ENCODE measurements at places on chromosomes 1 and 21.

GRCh38 chr1:46412893-46413595, 18.9 kb downstream of the FAAH start:
- no peak for DNase-seq

GRCh38 chr1:63294803-63295594, 27.4 kb upstream of the FOXD3 start:
- DNase-seq = no peak

GRCh38 chr1:200925831-200926230, 31.1 kb downstream of the INAVA start:
- no peak for DNase-seq

- no peak for DNase-seq
Measured at GRCh38 chr1:17822741-17823426, 67.8 kb downstream of the ACTL8 start.

DNA sequence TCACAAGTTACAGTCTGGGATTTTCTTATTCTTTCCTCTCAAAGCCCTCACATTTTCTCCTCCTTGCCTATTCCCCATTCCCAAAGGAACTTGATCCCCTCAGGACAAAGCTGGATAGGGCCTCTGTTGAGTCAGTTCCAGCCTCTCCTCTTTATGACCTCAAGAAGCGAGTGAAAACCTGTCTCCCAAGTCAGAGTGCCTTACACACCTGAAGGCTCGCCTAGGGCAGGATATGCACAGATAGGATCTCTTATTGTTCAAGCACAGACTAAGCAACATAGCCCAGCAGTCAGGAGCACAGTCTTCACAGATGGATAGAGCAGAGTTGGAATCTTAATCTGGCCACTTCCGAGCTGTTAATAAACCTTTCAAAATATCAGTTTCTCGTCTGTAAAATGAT, 60.8 kb upstream of the PRRC2C start:
- no peak for DNase-seq

GRCh38 chr1:193355626-193356025, 169.2 kb upstream of the B3GALT2 start:
- DNase-seq = no peak

GRCh38 chr1:179955287-179955680, 674 bp downstream of the CEP350 start:
- DNase-seq = peak; percentile 53

DNA sequence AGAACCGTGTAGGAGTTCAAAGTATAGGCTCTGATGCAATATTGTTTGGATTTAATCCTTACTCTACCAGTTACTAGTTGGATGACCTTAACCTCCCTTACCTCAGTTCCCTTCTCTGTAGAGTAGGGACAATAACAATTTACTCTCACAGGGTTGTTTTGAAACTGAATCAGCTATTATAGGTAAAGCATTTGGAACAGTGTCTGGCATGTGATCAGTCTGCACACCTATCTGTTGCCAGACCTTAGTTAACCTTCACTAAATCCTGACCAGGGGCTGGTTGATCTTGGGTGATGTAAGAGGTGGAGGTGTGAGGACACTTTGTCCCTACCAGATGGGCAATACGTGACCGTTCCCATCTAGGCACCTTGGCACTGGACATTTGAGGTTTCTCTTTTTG, 106.9 kb downstream of the DDX20 start:
- DNase-seq = no peak

DNA sequence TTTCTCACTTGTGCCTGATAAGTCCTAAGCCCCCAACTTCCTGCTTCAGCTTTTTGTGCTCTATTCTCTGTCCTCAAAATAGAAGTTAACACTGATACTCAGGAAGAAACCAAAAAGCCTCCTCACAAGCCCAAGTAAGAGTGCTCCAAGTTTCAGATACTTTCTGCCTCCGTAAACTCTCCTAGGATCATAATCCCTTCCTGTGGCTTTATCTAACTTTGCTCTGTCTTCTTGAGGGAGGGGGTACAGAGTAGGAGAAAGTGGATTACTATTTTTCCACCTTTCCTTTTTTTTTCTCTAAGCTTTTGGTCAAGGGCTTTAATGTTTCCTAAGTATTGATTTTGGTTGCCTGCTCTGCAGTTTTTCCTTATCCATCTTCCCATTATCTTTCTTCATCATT, 54.6 kb downstream of the DPH5 start:
- DNase-seq = no peak

DNA sequence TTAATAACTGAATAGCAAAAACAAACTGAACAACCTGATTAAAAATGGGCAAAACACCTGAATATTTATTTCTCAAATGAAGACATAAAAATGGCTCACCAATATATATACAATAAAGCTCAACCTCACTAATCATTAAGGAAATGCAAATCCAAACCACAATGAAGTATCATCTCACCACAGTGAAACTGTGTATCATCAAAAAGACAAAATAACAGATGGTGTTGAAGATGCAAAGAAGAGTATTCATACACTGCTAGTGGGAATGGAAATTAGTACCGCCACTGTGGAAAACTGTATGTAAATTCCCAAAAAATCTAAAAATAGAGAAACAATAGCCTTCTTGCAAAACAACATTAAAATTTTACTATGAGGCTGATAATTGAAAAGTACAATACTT, 1660.1 kb upstream of the B3GALT2 start:
- DNase-seq = no peak

DNA sequence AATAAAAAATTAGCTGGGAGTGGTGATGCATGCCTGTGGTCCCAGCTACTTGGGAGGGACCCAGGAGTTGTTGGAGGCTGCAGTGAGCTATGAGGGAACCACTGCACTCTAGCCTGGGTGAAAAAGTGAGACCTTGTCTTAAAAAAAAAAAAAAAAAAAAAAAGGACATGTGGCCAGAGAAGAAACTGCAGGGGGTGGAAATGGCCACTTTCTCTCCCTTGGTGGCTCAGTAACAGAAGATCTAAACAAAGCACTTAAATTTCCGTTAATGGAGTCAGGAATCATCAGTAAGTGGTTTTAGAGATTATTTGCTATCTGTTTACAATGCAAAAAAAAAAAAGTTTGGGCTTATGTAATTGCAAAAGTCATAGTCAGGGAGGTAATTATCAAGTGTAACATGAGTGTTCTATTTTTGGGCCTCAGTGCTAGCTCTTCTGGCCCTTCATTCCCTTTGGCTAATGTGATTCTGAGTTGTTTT, 19.3 kb upstream of the OPRD1 start:
- no peak for DNase-seq

GRCh38 chr1:232992227-232992626, 41.8 kb downstream of the NTPCR start:
- DNase-seq = no peak

GRCh38 chr1:30450818-30451233, 272.6 kb downstream of the MATN1 start:
- no peak for DNase-seq

GRCh38 chr1:38062361-38063288, 16.0 kb upstream of the POU3F1 start:
- no peak for DNase-seq

DNA sequence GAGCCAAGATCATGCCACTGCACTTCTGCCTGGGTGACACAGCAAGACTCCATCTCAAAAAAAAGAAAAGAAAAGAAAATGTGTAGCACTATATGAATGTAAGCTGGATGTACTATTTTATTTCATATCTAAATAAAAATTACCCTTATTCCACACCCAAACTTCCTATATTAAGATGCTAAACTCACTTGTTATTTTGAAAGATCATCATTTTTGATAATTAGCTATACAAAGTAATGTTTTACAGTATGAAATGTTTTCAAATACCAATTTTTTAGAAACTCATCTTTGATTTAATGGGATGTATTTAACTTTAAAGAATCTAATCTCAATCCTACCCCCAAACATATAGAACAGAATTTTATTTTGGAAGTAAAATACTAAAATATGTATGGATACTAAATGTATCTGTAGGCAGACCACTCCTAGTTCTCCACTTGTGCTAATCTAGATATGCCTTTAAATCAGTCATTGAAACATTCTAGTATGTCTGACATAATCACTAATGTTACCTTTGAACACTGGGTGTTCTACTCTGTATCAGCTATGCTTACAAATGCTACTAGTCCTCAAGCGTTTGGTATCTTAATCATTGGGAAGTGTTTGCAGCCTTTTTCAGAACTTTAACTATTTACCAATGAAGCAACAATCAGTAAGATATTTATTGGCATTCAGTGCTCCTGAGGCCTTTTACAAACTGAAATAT, 12.9 kb downstream of the MIER1 start:
- DNase-seq = no peak

- peak; percentile 47 for DNase-seq
Measured at GRCh38 chr1:61568460-61569302, 156.3 kb downstream of the TM2D1 start.

GRCh38 chr1:8340448-8340847, 22.5 kb downstream of the SLC45A1 start:
- DNase-seq = no peak

- no peak for DNase-seq
Measured at GRCh38 chr21:35711661-35712060, 348.7 kb downstream of the SETD4 start.

- no peak for DNase-seq
Measured at GRCh38 chr1:119868176-119868575, 28.1 kb downstream of the ADAM30 start.

DNA sequence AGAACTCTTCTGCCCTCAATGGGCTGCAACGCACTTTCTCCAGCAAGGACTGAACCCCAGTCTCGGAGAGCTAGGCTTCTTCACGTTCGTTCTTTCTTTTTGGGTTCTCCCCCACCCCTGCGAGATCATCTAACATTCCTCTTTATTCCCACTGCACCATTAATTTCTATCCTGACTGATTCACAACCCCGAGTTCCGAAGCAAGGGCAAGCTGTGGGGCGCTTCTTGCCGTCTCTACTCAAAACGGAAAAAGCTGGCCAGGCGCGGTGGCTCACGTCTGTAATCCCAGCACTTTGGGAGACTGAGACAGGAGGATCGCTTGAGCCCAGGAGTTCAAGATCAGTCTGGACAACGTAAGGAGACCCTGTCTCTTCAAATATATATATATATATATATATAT, 37.4 kb upstream of the BTG2 start:
- no peak for DNase-seq

DNA sequence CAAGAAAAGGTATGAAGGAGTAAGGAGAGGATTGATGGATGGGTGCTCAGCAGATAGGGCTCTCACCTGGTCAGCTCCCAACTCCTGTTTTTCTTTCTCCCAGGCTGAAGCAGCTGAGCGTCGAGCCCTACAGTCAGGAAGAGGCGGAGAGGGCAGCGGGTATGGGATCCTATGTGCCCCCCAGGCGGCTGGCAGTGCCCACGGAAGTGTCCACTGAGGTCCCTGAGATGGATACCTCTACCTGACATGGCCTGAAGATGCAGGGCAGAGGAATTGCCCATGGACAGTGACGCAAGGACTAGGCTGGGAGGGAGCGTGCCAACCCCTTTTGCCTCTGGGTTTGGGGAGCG, 739 bp downstream of the ZNF593 start:
- no peak for DNase-seq

DNA sequence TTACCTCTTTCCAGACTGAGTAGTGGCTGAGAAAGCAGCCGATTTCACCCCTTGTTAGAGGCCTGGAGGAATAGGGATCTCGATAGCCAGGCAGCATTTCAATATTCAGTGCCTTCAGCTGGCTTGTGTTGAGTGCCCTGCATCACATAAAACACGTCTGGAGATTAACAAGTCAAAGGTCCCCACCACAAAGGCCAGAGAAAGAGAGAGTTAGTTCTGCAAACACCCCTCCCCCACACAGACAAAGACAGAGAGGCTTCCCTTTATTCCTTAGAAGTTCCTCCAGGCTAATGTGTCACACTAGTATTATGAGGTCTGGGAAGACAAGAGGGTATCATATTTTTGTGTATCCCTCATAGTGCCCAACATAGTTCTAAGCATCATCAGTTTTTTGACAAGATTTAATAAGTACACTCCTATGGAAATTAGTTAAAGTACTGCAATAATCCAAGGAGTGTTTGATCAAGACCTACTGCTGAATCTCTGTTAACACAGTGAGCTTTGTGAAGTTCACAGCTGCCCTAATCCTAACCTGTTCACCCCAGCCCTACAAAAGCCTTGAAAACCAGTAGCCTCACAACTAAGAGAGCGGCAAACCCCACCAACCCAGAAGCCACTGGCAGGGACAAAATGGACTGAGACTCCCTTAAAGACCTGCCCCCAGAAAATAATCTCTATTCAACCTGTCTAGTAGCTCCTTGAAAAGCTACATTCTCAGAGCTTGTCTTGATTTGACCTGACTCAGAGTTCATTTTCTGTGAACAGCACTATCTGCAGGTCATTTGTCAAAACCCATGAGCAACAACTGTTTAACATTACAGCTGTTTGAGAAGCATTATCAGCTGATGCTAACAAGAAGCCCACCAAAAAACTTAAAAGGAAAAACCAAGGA, 91.9 kb downstream of the COLGALT2 start:
- no peak for DNase-seq

DNA sequence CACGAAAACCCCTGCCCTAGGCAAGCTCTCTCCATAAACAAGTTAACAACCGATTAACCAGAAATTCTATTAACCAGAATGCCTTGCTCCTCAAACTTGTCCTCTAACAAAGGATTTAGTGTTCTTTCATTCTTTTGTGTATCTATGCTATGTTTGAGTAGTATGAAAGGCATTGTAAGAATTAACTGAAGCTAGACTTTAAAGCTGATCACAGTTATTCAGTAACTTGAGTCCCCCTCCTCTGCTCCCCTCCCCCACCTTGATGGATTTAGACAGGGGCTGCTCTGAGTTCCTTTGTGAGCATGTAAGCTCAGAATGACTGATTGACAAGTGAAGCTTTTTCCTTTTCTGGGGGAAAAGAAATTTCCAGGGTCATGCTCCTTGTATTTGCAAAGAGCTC, 257.6 kb downstream of the TTLL7 start:
- no peak for DNase-seq

- DNase-seq = peak; percentile 87
Measured at GRCh38 chr1:220922951-220923350, 43.7 kb downstream of the HLX start.

GRCh38 chr1:185853739-185854138, 119.5 kb downstream of the HMCN1 start:
- no peak for DNase-seq

DNA sequence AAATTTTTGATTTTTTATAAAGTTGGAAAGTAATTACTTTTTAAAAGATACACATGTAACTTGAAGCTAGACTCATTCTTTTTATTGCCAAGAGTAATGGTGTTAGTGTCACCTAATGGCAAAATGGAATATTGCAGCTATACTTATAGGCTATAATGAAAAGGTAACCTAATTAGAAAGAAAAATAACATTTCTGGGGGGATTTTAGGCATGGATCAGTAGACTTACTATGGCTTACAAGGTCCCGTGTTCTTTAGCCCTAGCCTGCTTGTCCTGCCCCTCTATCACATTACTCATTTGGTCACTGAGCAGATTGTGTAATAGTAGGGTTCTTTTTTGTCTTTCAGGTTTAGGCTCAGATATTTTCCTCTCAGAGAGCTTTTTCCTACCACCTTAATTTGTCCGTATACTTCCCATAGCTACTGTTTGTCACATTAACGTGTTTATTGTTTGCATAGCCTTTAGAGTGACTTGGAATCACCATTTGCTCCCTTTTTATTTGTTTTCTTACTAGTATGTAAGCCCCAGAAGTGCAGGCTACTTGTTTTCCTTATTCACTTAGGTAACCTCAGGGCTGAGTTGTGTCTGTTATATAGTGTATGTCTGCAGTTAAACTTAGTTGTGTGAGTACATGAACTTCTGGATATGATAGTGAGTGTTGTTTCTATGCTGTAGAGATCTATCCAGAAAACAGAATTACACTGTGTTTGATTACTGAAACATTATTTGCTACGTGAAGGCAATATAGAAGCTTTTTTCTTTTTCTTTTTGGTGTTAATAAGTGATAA, 58.7 kb downstream of the RABGAP1L start:
- DNase-seq = no peak

GRCh38 chr21:37208056-37208721, 58.9 kb downstream of the VPS26C start:
- peak; percentile 64 for DNase-seq

GRCh38 chr21:26116456-26117011, 54.0 kb downstream of the APP start:
- DNase-seq = no peak

Measured in WERI-Rb-1 (cell line).